ENCODE measurements at places on chromosomes 4 and X.
A peak's percentile ranks its signal among the peaks of the same experiment; 100 is the strongest.

GRCh38 chr4:7320206-7320797, 114.4 kb downstream of the PSAPL1 start:
- no peak for DNase-seq

DNA sequence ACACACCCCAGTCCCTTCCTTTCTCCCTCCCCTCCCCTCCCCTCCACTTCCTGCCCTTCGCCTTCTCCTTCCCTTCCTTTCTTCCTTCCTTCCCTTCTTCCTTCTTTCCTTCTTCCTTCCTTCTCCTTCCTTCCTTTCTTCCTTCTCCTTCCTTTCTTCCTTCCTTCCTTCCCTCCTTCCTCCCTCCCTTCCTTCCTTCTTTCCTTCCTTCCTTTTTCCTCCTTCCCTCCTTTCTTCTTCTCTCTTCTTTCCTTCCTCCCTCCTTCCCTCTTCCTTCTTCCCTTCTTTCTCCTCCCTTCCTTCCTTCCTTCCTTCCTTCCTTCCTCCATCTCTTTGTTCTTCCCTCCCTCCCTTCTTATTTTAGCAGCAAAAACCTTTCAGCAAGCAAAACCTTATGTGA, 162.1 kb downstream of the EFNB1 start:
- DNase-seq, result no peak

- DNase-seq, result no peak
Observed at GRCh38 chr4:118307643-118308042, 45.2 kb downstream of the PRSS12 start.

GRCh38 chr4:91058345-91058744, 931.2 kb downstream of the CCSER1 start:
- DNase-seq, result no peak

DNA sequence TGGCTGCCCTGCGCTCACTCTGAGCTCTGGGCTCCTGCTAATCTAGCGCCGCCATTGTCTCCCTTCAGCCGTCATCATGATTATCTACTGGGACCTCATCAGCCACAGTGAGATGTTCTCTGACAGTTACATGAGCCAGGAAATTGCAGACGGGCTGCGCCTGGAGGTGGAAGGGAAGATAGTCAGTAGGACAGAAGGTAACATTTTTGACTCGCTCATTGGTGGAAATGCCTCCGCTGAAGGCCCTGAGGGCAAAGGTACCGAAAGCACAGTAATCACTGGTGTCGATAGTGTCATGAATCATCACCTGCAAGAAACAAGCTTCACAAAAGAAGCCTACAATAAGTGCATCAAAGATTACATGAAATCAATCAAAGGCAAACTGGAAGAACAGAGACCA, 21.8 kb upstream of the PIN4 start:
- no peak for DNase-seq

DNA sequence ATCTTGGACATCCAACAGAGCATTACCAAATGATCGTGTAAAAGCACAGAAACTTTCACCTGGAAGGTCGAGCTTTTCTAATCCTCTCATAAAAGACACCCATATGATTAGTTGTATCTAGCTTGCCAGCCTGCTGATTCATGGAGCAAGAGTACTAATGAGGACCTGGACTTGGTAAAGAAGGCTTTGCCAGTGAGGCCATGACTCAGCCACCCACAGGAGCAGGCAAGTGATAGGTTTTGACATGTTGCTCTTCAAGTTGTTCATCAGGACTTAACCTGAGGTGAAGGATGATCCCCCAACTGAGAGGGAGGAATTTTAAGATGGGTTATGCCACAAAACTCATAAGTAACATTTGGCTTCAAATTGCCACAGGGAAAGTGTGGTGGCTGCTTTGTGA, 24.7 kb upstream of the EPGN start:
- no peak for DNase-seq

GRCh38 chr4:6633091-6633906, 7.2 kb upstream of the MRFAP1 start:
- no peak for DNase-seq

DNA sequence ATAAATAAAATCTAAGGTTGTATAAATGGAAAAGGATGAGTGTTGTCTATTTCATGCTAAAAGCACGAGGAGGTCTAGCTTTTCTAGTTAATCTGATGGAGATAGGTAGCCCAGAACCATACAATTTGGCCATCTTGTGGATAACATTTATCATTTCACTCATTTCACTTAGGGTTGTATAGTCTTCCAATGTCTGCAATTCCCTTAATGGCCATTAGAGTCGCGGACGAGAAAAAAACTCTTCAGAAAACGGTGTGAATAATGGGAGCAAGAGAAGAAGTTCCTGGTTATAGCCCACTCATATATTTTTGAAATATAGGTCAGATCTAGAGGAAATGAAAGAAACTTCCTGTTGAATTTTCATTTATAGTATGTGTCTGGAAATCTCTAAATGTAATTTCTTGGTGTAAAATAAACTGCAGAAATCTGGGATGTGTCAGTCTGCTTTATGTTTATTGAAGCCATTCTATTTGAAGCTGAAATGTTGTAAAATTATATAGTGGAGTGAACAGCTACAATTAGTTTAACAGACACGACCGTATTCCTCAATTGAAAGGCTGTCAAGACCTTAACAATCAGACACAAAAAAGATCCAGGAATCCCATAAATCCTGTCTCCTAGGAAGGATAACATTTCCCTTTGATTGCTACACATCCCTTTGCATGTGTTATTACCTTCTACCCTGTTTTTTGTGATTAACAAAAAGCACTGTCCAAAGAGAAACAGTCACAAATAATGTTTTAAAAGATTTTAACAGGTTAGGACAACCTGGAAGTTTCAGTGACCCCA, 47.7 kb upstream of the MGST2 start:
- DNase-seq, result no peak

GRCh38 chr4:144371485-144371884, 231.0 kb upstream of the GYPA start:
- DNase-seq, result no peak

DNA sequence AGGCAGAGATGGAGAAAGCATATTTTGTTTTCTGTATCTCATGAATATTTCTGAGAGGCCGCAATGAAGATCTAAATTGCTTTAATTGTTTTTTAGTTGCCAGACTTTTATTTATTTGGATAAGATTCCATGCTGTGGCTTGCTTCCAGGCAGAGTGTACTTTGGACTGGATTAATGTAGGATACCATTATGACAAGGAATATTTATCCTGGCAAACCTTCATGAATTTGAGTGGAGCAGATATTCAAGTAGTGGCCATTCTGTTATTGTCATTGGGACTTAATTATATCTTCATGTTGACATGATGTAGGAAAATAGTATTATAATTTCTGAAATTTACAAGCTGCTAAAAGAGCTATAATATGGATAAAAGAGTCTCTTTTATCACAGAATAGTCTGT, 182.9 kb downstream of the C4orf33 start:
- DNase-seq, result no peak

GRCh38 chr4:60865273-60865672, 334.9 kb upstream of the ADGRL3 start:
- DNase-seq, result no peak

DNA sequence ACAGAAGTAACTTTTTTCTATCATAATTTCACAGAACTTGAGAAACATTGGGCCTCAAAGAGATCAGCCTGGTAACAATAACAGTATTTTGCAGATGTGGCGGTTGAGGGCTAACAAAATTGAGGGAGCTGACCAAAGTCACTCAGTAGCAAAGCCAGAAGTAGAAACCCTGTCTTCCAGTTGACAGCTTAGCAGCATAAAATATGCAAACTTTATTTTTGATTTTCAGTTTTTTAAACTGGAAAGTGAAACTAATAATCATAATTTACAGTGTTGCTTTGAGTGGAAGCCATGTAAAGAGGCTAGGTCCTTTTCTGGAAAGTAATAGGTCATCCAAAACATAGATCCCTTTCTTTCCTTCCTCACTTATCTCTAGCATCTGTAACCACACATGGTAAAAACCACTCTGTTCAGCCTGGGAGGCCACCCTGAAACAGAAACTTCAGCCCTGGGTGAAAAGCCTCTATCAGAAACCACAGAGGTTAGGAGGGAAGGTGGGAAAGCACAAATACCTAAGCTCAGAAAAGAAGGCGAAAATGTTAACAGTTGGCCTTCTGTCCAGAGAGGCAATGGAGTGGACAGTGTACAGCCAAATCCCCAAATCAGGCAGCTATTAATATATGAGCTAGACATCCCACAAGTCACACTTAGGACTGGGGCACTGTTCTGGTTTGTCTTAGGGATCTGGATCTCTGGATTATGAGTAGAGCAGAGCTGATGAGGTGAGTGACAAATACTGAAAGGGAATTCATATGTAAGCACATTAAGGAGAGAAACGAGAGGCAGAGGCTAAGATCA, 61.1 kb upstream of the ARSJ start:
- no peak for DNase-seq

GRCh38 chr4:1778642-1779392, 14.3 kb upstream of the FGFR3 start:
- DNase-seq, result no peak

DNA sequence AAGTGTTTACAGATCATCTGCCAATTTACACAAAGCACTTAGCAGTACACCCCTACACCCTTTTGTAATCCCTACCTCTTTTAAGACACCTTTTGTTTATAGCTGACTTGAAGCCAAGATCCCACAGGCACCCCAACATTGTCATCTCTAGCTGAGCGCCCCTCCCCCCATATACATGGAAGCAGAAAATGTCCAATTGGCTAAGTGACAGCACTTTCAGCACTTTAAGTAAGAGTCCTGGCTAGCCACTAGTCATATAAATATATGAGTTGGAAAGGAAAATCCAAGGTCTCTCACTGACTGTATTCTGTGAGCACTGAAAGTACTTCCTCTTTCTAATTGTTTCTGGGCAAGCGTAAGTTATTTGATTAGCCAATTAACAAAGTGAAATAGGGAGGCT, 108.2 kb downstream of the NSUN7 start:
- DNase-seq, result no peak

- peak; percentile 73 for DNase-seq
Observed at GRCh38 chr4:184825896-184826690, at the start of gene ACSL1. Gene ACSL1 (minus strand): TSS chr4:184825968. CDS start chr4:184803514, 22,454 bp downstream.

DNA sequence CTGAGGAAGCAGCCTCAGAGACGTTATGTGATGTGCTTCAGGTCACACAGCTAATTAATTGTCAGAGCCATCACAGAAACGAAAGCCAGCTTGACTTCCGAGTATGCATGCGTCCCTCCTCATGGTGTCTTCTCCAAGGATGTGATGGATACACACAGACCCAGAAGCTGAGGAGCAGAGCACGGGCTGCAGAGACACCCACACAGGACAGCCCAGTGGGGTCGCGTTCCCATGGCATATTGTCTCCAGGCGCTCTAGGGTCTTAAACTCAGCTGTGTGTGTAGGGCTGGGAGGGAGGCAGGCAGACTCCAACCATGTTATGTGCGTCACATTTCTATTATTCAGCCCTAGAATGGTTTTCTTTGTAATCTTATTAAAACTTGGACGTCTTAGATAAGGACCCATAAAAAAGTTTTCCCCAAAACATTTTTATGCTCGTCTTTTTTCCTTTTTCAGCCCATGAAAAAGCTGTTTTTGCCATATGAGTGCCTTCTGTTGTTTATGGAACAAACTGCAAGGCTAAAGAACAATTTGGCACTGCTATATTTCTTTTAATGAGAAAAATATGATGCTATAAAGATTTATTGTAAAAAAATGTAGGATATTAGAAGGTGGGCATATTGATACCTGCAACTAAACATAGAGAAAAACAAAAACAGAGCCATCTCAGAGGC, 48.5 kb downstream of the TENM3 start:
- no peak for DNase-seq

- DNase-seq, result no peak
Observed at GRCh38 chr4:55512077-55512476, 34.6 kb downstream of the CLOCK start.

GRCh38 chrX:17697191-17697590, 40.1 kb upstream of the SCML1 start:
- no peak for DNase-seq

DNA sequence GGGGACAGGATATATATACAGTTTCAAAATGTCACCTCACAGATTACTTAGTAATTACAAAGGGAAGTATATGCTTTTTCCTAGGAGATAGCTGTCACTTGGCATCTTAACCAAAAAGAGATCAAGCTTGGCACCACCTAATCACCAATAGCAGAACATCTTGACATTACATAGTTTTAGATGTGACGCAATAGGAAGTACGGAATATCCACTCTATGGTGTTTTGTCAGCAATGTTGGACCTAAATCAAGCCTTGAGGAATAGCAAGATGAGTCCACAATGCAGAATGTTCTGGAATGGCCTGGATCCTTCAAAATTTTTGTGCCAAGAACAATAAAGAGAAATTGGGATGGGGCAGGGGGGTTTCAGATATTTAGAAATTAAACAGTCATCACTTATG, 1488.2 kb downstream of the FSTL5 start:
- DNase-seq, result no peak

DNA sequence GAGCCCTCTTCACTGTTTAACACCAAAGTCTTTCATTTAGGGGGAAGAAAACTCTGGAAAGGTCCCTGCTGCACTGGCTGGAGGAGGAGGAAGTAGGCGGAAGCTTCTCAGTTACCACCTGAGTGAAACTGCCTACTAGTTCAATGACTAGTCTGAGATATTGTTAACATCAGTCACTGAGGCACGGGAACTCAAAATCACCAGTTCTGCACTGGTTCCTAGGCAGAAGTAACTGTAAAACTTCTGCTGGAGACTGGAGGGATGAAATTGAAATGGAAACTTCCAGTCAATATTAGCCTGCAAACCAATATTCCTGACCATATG, 178.3 kb downstream of the SNCA start:
- no peak for DNase-seq

GRCh38 chr4:47654972-47655693, 170.1 kb downstream of the ATP10D start:
- DNase-seq, result no peak

DNA sequence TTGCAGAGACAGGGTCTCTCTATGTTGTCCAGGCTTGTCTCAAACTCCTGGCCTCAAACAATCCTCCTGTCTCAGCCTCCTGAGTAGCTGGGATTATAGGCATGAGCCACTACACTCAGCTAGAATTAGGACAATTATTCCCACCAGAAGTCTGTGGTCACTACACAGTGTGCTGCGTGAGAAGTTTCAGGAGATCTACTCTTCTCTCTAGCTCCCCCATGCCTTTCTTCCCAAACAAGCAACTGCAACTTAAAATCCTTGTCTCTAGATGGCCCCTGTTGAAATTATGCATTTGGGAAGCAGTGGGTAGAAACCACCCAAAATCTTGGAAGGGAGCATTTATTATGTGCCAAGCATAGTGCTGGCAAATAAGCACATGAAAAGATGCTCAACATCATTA, 21.1 kb upstream of the MAP7D3 start:
- no peak for DNase-seq

- DNase-seq, result no peak
Observed at GRCh38 chrX:13464599-13465275, 104.7 kb upstream of the EGFL6 start.

- DNase-seq, result no peak
Observed at GRCh38 chr4:80279751-80280150, 13.3 kb downstream of the FGF5 start.

GRCh38 chr4:73897380-73898136, 28.4 kb downstream of the CXCL1 start:
- no peak for DNase-seq

GRCh38 chrX:36856849-36857248, 151.3 kb upstream of the FAM47C start:
- DNase-seq, result no peak

Data from CD4-positive, alpha-beta T cell treated with Interleukin-4 for 4 hours (primary cell).